ENCODE measurements at places on chromosomes 11 and 22. TPM values are rescaled to one million over a fixed set of nuclear protein-coding genes. Genes with fewer than 3 reads are reported as not detected.

- no peak for DNase-seq
These were observed 46.8 kb downstream of the TRIM44 start for GRCh38 chr11:35709376-35709775.

The FAT3 gene
- not detected for total RNA-seq

- no peak for DNase-seq
These were observed 17.5 kb upstream of the SLC25A1 start for GRCh38 chr22:19195796-19196731.

DNA sequence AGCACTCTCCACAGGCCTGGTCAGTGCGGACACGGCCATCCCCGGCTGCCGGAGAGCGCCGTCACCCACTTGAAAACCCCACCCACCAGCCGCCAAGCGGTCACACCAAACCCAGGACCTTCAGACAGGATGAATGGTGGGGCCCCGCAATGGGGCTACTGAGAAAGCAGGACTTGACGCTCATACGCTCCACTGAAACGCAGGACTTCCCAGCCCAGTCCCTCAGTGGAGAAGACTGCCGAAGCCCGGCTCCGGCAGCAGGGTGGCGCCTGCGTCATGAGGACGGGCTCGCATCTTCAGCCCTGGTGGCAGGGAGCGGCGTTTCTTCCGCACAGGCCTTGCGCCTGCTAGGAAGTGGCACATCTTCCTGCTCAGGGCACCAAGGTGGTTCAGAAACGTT lies 15.3 kb upstream of the PHLDA2 start:
- DNase-seq: no peak

The CASP5 gene
- 0.33 TPM for total RNA-seq
